ENCODE measurements at places on chromosomes 3 and 15.

- no peak for DNase-seq
These were observed 1.5 kb upstream of the ITIH3 start for GRCh38 chr3:52792961-52793695.

DNA sequence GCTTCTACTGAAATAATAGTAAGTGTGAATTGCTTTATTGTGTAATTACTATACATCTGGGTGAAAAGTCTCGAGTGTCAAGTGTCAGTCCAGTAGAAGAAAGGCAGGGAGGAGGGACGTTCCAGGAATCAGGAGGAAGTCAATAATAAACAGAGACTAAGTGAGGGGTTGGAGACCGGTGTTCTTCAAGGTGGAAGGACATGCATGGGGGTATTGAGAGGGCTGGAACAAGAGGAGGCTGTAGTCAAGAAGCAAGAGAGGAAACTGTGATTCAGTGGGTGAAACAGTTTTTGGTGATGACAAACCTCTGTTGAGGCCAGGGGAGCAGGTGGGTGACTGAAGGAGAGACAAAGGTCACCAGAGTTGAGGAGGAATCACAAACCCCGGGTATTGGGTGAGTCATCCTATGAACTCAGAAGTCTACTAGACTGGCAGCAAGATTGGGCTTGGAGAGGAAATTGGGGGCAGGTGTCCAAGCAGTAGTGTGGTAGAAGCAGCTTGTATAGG, 11.6 kb upstream of the SCAMP5 start:
- DNase-seq = peak; percentile 37

DNA sequence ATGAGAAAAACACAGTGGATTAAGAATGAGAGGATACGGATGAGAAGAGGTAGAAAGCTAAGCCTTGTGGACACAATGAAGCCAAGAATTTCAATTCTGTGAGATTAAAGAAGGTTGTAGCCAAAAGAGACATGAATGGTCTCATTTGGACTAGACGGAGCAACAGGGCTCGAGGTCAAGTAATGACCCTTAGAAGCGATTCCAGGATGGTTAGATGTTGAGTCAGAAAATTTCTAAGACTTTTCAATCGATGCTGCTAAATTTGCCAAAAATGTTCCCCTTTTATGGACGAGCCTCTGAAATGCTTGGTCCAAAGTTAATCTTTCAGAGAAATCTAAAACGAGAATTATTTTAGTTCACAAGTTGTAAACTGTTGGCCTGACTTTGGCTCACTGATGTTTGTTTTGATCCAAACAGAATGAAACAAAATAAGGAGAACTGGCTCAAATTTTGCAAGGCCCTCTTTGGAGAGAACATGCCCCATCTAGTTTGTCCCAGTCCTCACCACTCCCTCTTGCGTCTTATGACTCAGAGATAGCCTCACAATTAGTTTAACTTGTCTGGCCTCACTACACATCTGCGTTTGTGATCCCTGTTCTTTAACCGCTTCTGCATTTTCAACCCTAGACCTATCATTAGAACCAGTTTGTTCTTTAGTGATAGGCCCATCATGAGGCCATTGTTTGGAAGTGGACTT, 235.5 kb downstream of the PDZRN3 start:
- DNase-seq = no peak

DNA sequence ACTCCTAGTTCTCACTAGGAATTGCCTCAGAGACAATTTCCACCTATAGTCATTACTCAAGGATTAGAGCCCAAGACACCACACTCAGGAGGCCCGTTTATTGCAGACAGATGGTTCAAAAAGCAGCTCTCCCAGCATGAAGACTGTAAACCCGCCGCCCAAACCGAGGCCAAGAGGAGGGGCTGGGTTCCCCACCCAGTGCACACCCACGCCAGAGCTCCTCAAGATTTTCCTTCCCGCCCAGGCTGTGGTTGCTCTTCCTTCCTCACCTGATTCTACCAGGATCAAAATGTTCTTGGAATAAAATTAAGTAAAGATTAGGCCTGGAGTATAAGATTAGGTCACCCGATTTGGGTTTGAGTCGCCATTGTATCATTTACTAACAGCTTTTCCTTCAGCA, 364.4 kb downstream of the MECOM start:
- DNase-seq = no peak

- DNase-seq = no peak
These were observed 108.5 kb downstream of the TNIK start for GRCh38 chr3:171351676-171352075.

- no peak for DNase-seq
These were observed 5.1 kb upstream of the BFSP2 start for GRCh38 chr3:133394561-133395311.

DNA sequence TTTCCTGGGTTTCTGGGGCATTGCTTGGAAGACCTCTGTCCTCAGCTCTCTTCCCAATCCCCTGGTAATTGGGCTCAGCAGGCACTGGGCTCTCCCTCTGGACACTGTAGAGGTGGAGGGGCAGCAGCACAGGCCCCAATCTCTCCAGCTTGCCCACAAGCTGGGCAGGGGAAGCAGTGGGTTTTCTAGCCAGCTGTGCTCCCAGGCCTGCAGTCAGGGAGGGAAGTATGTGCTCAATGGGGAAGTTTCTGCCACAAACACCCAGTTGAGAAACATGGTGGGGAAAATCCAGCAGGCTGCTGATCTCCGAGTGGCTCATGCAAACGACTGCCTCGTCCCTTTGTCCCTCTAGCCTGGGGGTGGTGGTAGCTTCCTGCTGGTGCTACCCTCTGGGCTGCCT, 12.8 kb upstream of the RFT1 start:
- DNase-seq = no peak

- no peak for DNase-seq
These were observed 12.4 kb downstream of the CACNA2D3 start for GRCh38 chr3:54134713-54135112.

GRCh38 chr3:129950318-129951046, 24.0 kb upstream of the TRH start:
- no peak for DNase-seq
